T-helper 2 cell (primary cell): ENCODE measurements at places on chromosomes 7 and 10.
A peak's percentile ranks its signal among the peaks of the same experiment; 100 is the strongest.

- DNase-seq, result no peak
Measured at GRCh38 chr7:132603220-132603833, 27.1 kb upstream of the PLXNA4 start.

GRCh38 chr7:41466760-41467384 is 236.0 kb downstream of the INHBA start:
- no peak for DNase-seq

- no peak for DNase-seq
Measured at GRCh38 chr7:85011127-85011526, 175.7 kb downstream of the SEMA3D start.

GRCh38 chr10:90051474-90051873 is 350.1 kb downstream of the KIF20B start:
- DNase-seq, result no peak

GRCh38 chr7:83782628-83783027 is 133.7 kb upstream of the SEMA3E start:
- no peak for DNase-seq

- DNase-seq, result no peak
Measured at GRCh38 chr7:1591876-1592275, 22.0 kb upstream of the PSMG3 start.

DNA sequence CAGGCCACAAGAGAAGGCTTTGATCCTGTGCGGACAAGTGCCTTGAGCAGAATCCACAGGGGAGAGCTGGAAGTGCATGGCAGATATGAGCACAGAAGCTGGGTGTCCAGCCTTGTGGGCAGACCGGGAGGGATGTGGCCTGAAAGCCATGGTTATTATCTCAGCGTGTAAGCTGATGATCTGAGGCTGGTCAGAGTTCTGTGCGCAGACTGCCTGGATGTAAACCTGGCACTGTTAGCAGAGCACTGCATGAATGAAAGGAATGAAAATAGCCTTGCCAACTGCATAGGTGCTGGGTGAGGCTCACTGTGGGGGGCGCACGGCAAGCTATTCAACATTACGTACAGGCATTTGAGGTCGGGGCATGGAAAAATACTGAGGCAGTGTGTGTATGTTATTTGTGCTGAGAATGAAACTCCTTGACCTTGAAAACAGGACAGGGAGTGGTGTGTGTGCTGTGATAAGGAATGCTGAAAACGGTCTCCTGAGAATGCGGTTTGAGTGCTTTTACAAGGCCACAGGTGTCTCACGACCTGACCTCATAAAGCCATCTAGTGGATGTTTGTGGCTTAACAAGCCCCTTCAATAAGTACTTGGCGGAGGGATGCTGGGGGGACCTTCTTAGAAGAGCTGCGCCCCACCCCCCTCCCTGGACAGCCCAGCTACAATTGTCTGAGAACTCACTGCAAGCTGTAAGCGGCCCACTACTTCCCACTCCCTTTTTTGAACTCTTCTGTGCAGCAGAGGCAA is 18.7 kb downstream of the AKR1C1 start:
- no peak for DNase-seq

DNA sequence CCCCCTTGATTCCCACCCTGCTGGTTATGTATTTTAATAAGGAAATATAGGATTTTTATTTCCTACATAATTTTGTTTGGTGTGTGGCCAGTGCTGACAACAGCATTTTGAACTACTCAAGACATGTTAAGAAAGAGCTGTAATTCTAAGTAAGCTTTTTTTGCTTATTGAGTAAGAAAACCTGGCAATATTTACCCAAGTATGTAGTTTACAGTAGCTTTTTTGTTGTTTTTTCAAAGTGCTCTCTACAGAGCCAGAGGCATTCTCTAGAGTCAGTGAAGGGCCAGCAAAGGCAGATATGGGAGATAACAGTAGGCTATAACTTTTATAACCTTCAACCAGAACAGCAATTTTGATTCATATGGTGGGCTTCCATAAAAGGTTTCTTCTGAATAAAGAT is 63.2 kb upstream of the TMEM168 start:
- no peak for DNase-seq

DNA sequence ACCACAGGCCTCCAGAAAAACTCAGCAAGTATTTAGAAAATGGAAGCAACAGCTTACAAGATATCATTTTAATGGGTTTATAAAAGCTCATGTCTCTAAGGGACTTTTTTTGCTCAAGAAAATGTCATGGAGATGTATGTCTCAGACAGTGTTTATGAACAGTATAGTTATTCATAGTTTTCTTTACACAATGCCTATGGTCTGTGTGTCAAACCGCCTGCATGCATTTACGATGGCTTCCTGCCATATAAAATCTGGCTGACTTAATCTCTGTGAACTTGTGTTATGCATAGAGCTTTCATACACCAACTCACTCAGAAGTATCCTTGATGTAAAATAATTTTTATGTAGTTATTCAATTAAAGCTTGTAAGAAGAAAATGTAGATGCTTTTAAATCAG is 1314.2 kb upstream of the LRRTM3 start:
- DNase-seq, result no peak

GRCh38 chr10:17455015-17455520 is 673 bp upstream of the ST8SIA6 start:
- DNase-seq, result no peak

GRCh38 chr10:96608262-96608661 is 21.4 kb upstream of the TM9SF3 start:
- DNase-seq, result no peak

GRCh38 chr7:108017776-108018151 is 14.8 kb upstream of the LAMB1 start:
- no peak for DNase-seq

DNA sequence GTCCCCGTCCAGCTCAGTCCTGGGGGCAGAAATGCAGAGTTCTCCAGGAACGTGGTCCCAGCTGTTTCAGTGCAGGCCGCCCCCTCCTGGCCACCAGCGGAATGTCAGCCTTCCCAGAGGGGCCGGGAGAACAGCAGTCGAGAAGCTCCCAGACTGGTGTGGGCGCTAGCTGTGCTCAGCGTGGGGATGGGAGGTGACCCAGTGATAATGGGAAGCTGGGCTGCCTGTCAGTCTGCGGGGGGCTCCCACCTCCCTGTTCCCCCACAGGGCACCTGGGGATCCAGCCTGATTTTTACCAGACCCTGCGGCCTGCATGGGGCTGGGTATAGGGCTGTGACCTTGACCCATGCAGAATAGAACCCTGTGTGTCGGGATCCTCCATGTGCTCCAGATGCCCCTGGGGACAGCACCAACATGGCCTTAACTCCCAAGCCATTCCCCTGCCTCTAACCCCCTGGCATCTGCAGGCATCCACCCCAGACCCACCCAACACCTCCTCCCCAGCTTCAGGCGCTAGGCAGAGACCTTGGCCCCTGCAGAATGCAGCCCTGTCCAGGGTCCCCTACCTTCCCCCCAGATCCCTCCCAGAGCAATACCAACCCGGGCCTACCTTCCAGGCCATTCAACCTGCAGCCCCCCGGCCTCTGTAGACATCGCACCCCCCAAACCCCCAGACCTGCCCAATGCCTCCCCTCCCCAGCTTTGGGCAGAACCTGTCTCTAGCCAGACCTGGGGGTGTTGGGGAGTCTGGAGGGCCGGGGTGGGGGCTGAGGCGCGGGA is 880 bp upstream of the ELN start:
- DNase-seq, result peak; percentile 31

GRCh38 chr10:47095848-47096612 is 184.8 kb downstream of the PTPN20 start:
- no peak for DNase-seq

- no peak for DNase-seq
Measured at GRCh38 chr10:6888434-6888833, 308.4 kb upstream of the PRKCQ start.

GRCh38 chr7:24051651-24052050 is 232.3 kb upstream of the NPY start:
- DNase-seq, result no peak

DNA sequence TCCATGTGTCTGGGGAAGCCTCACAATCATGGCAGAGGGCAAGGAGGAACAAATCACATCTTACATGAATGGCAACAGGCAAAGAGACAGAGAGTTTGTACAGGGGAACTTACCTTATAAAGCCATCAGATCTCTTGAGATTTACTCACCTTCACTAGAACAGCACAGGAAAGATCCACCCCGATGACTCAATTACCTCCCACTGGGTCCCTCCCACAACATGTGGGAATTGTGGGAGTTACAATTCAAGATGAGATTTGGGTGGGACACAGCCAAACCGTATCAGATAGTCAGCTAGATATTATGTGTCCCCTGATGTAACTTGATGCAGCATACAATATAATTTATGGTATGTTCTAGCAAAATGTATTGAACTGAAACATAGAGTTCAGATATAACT is 14.1 kb upstream of the CEP41 start:
- DNase-seq, result no peak

GRCh38 chr7:38368191-38368605 is 94.8 kb upstream of the TARP start:
- DNase-seq, result peak; percentile 52

DNA sequence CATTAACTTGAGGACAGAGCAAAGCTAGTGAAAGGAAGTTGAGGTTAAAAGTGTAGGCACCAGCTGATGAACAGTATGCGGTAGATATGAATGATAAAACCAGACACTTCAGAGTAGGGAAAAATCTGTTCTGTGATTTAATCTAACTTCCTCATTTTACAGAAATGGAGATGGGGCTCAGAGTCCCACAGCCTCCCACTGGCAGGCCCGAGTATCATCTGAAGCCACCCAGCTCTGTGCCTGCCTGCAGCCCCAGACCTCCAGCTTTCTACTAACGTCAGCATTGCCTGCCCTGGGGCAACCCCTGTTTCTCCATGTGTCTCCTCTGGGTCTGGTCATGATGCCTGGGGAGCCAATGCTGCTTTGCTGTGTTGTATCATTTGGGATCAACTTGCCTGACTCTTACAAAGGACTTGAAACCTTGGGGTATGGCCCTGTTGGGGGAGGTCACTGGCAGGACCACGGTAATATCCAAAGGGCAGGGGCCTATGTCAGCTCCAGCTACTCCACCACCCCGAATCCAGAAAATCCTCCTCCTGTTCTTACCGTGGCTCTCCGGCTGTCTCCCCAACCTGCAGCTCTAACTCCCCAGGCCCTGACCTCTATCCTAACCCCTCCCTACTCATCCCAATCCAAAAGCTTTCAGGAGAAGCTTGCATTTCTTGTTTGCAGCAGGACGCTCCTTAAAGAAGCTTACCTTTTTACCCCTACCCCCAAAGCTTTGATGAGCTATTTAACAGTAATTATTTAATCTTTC is 56.2 kb upstream of the NPY start:
- DNase-seq, result no peak

GRCh38 chr7:98828368-98828767 is 41.4 kb downstream of the TMEM130 start:
- DNase-seq, result no peak

GRCh38 chr10:12241810-12242529 is 46.0 kb downstream of the CDC123 start:
- DNase-seq, result no peak

DNA sequence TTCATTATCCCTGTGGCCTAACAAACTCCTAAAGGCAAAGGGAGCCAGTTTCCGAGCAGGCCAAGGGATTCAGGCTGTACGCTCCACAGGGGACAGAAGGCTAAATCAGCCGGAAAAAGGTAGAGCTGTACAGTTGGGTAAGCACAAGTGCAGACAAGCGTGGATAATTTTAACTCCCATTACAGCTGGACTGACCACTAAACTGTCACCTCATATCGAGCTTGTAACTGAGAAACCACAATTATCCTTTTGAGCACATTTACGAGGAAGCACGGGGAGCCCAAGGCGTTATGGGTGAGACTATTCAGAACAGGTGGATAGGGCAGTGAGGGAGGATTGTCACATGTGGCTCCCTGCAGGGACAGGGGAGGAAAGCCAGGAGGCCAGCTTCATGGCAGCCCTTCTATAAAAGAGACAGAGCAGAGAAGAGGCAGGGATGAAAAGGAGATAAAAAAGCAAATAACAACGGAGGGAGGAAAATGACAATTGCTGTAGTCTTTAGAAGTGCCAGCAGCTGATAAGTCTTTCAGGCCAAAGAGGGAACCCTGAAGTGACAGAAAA is 288.0 kb downstream of the FGFR2 start:
- no peak for DNase-seq

GRCh38 chr7:154928136-154929005 is 74.6 kb downstream of the PAXIP1 start:
- peak; percentile 93 for DNase-seq

DNA sequence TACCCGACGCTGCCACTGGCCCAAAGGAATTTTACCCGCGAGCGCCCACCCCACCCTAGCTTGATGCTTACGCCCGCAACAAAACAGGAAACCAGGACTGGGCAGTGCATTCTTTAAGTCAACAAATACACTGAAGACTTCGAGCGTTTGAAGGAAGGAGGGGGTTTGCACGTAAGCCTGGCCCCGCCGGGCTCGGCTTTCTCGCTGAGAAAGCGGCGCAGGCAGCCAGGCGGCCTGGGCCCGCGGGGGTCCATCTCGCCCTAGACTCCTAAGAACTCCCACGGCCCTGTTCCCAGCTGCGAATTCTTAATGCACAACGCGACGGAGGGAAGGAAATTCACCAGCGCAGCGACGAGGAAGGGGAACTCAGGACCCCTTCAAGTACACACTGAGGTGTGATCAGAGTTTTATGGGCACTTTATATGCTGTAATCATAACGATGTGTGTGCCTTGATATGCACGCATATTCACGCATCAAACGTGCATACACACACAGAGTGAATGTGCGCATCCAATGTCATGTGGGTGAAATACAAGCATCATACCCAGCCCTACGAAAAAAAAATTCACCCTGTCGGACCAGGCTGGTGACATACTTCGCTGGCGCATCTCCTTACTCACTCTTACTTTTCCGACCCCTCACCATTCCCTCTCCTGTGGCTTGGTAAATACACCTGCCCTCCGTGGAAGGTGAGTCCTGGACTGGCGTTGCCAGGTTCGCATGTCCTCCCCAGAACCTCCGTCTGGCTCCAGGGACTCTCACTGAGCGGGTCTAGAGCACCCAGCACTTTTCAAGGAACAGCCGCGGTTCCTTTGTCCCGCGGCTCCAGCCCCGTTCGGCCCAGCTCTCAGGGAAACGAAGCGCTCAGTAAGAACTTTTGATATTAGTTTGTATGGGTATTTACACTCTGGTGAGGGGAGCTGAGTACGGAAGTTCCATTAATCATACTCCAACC is 5.7 kb upstream of the HOXA13 start:
- no peak for DNase-seq

DNA sequence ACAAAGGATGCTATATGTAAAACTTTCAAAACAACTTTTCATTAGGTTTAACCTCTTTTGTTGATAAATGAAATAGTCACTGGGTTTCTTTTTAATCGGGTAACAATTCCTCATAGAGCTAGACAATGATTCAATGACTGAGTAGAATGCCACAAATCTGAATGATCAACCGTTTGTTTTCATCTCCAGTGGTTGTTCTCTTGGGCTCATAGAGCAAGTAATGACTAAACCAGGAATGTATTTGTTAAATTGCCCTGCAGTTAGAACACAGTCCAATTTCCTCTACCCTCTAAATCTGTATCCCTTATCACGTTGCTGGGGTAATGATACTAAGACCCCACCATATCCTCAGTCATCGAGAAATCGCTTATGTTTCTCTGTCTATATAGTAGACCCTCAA is 40.0 kb downstream of the CNNM1 start:
- no peak for DNase-seq
